AG20443 (cell line): ENCODE measurements at places on chromosomes 6 and 20.

GRCh38 chr6:36803908-36804307 lies 35.3 kb downstream of the CPNE5 start:
- DNase-seq, result no peak

DNA sequence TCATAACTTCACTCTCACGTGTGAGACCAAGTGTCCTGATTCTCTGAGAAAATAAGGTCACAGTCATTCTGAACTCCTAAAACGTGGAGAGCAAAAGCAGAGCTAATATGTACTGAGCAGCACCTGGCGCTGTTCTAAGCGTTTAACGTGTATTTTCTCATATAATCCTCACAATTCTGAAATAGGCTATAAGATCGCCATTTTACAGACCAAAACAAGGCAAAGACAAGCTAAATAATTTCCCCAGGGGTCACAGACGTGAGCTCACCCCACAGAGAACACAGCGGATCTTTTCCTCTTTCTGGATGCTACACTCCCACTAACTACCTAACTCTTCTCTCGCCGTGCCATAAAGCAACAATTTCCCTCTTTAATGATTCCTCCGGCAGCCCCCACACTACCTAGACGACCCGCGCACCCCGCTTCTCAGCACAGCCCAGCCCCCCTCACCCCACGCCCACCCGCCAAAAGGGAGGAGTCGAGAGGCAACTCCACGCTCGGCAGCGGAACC lies 636 bp downstream of the SUPT3H start:
- no peak for DNase-seq

DNA sequence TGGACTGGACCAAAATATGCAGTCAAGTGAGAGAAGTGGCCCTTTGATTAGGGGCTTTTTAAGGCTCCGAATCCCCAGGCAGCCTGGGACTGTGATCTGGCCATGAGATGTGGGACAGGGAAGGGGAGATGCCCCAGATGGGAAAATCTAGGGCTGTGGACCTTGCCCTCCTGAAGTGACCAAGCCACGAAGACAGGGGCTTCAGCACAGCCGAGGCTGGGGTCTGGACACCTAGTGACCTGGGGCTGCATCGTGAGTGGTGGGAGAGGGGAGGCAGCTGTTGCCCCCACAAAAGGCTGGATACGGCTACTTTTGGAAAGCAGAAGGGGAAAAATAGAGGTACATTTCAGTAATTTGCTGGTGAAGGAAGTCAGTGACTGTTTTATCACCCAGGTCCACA lies 139.5 kb upstream of the SLC24A3 start:
- DNase-seq, result no peak

GRCh38 chr6:81999826-82000225 lies 247.3 kb upstream of the TENT5A start:
- no peak for DNase-seq

- peak; percentile 9 for DNase-seq
These were observed 49.9 kb downstream of the BMP5 start for GRCh38 chr6:55825402-55826051.
